B cell (primary cell): ENCODE measurements at places on chromosomes 5 and 9. TPM values are rescaled to one million over a fixed set of nuclear protein-coding genes. Genes with fewer than 3 reads are reported as not detected.
A peak's percentile ranks its signal among the peaks of the same experiment; 100 is the strongest.

- DNase-seq = no peak
These were observed 51.0 kb downstream of the KIF4B start for GRCh38 chr5:155064580-155064979.

- DNase-seq = peak; percentile 58
These were observed 655 bp downstream of the TOR4A start for GRCh38 chr9:137278061-137278701.

DNA sequence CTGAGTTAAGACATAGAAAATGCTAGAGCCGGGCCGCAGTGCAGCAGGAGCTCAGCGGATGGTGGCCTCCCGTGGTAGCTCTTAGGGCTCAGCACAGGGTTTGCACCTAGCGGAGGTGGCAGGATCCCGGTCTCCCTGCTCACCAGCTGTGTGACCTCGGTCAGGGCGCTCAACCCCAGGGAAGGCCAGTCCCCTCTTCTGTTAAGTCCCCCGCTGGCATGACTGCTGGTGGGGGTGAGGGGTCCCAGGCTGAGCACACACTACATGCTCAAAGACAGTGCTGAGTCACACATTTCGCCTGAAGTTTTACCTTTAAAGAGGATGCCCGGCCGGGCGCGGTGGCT lies 39.0 kb downstream of the HRH2 start:
- no peak for DNase-seq

GRCh38 chr9:28445211-28445610 lies 871.9 kb upstream of the C9orf72 start:
- no peak for DNase-seq

DNA sequence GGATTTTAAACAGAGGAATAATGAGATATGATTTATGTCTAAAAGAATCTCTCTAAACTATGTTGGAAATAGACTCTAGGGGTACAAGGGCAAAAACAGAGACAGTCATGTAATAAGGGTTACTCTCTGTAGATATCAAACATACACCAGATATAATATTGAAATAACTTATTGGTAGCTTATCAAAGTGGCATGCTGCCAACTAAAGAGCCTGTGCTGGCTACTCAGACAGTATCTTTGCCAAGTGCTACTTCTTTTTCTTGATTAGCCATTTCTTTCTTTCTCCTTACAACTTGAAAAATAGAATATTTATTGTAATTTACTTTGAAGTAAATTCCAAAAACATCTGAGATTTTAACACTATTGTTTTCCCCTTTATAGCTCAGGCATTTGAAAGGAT lies 34.9 kb downstream of the ZFYVE16 start:
- DNase-seq = no peak

DNA sequence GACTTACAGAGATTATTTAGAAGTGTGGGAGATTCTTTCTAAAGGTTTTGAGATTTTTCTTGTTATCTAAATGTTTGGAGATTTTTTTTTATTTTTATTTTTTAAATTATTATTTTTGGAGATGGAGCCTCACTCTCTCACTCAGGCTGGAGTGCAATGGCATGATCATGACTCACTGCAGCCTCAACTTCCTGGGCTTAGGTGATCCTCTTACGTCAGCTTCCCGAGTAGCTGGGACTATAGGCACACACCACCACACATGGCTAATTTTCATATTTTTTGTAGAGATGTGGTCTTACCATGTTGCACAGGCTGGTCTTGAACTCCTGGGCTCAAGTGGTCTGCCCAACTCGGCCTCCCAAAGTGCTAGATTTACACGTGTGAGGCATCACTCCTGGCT lies 694.5 kb downstream of the TLE1 start:
- DNase-seq = no peak

- no peak for DNase-seq
These were observed 44.4 kb downstream of the MAP1B start for GRCh38 chr5:72151646-72152045.

- no peak for DNase-seq
These were observed 354.1 kb upstream of the RFX3 start for GRCh38 chr9:3879726-3880505.

GRCh38 chr5:6644794-6645241 lies 11.6 kb downstream of the SRD5A1 start:
- no peak for DNase-seq

DNA sequence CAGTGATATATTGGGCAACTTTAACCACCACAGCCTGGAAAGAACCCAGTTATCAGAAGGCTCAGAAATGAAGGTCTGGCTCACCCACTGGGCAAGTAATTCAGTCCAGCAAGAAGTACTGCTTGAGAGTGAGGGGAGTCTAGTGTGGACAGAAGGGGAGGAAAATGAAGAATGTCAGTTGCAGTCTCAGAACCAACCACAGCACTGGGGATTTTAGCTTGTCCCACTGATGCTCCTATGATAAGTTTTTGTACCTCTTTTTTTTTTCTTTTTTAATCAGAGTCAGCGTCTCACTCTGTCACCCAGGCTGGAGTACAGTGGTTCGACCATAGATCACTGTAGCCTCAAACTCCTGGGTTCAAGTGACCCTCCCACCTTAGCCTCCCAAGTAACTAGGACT lies 9.4 kb upstream of the CD72 start:
- no peak for DNase-seq

DNA sequence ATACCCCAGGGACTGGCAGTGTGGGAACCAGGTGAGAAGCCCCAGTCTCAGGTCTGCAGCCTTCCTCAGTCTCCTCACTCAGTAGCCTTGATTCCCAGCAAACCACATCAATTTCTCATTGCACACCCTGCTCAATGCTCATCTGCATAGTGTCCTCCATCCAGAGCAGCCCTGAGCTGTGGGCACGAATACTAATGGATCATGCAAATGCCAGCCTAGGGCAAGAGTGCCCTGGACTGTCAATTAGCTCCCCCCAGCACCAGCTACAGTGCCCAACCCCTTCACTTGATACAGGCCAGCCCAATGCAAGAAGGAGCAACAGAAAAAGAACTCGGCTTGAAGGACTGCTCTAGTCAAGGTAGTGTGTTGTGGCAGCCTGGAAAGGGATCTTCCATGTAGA lies 9.8 kb upstream of the KCNIP1 start:
- no peak for DNase-seq

DNA sequence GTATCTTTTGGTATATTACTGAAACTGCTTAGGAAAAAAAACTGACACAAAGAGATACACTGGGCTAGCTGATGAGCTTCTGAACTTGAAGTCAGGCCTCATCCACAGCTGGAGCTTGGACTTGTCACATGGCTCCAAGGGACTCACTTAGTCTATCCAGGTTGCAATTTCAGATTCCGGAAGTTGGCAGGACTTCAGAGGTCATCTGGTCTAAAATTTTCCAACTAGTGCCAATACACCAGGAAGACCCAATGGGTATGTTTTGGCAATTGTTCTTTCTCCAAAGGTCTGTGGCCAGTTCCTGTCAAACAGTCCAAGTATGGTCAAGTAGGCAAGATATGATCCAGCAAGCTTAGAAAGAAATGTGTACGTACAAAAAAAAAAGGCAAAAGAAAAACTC lies 36.7 kb downstream of the MRPS27 start:
- DNase-seq = no peak

DNA sequence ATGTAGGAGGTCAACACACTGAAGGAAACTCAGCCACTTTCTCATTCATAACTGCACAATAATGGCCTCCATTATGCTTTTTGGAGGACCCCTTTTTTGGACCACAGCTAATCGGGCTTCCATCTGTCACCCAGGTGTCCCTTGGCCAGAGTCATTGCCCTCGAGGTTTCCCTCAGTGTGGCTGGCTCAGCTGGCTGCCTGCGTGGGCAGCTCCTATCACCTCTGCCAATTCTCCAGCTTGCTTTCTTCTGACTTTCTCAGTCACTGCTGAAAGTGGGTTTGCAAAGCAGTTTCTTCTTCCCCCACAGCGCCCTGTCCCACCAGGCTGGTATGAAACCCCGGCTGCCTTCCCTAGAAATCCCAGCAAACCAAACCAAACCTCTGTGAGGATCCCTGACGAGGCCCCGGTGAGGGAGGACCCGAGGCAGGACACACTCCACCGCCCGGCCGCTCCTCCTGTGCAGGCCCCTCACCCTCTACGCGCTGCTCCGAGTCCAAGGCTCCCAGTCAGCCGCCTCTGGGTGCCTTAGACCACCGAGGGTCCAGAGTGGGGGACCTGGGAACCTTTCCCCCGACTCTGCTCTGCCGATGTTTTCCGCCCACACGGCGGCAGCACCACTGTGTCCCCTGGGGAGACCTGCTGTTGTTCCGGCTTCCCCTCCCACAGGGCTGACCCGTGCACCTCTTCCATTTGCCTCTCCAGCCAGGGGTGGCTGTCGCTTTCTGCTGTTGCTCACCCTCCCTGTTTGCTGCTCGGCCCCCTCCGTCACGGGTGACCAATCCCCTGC lies 109.5 kb downstream of the TENT4A start:
- DNase-seq = no peak

GRCh38 chr5:267716-268115 lies 3.7 kb upstream of the PDCD6 start:
- no peak for DNase-seq

Gene TLE4
- 57.3 and 65.1 TPM in 2 replicates for total RNA-seq

Gene ZDHHC11
- total RNA-seq = 1.7 and 3.0 TPM in 2 replicates

Gene DMRT2
- not detected in 2 replicates for total RNA-seq

Gene AP3B1
- 58.9 and 63.5 TPM in 2 replicates for total RNA-seq

Gene ZNF366
- not detected in 2 replicates for total RNA-seq

Gene MAMDC2
- not detected in 2 replicates for total RNA-seq

Gene INSL4
- not detected in 2 replicates for total RNA-seq

Gene CCNH
- total RNA-seq = 120 and 137 TPM in 2 replicates
